ENCODE measurements at places on chromosomes 7 and 10.

GRCh38 chr10:20596065-20596755 lies 300.9 kb downstream of the NEBL start:
- peak; percentile 34 for DNase-seq

- DNase-seq = peak; percentile 92
These were observed 85.5 kb downstream of the SLC25A13 start for GRCh38 chr7:96236198-96237039.

- DNase-seq = no peak
These were observed 177.1 kb upstream of the CTBP2 start for GRCh38 chr10:125337510-125337909.

DNA sequence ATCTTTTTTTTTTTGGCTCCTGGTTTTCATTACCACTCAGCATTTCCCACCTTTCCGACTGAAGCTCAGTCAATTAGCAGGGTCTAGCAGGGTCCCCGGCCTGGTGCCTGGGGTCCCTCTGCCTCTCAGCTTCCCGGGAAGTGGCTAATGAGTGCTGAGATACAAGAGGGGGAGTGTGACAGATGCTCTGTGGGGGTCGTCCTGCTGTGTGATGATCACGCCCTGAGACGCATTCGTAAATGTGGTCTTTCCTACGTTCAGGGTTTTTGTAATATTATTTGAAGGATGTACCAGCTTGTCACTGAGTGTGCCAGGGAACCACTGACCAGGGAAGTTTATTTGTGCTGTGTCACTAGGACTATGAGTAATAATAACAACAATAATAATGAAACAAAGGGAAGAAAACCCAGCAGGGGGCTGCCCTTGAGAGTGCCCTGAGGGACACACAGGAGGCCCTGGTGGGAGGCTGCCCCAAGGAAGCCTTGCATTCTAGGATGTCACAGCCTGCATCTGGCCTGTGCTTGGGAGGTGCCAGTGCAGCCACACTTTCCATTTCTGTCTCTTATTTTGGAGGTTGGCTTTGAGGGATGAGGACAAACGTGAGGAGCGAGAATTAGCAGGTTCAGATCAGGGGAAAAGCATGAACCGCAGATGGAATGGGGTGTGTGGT lies 337.8 kb downstream of the ADARB2 start:
- no peak for DNase-seq

DNA sequence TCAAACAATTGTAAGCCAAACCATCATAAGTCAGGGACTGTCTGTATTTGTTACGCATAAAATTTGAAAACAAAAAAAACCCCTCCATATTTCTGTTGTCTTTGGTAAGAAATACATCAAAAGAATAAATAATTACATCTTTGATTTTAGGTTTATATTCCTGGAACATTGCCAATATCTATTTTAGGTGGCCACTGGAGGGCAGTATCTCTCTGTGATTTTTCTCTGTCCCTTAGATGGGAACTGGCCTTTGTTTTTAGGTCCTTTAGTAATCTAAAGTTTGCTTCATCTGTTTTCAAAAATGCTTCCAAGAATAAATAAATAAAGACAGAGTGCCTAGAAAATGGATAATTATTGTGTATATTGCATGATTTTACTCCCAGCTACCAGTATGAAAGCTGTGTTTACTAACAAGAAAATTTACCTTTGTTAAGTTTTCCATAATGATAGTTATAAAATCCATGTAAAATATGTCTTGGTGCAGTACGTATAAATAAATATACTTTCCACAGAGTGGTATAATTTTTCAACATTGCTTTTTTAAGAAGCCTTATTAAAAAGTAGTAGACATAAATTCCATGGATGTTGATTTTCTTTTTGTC lies 64.2 kb downstream of the PHYHIPL start:
- DNase-seq = peak; percentile 36

DNA sequence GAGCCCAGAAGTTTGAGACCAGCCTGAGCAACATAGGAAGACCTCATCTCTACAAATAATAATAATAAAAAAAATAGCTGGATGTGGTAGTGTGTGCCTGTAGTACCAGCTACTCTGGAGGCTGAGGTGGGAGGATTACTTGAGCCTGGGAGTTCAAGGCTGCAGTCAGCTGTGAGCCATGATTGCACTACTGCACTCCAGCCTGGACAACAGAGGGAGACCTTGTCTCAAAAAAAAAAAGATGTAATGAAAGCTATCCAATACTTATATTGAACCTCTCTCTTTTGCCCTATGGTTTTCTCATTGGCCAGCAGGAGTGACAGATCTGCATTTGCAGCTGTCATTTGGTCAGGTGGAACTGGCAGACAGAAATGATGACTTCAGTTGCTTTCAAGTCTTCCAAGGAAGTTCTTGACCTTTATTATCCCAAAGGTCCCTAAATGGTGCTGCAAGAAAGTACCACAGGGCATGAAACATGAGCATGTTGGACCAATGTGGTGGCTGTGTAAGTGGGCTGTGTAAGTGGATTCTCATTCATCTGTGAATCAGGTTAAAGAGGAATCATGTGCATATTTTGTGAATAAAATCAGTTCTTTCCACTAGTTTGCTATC lies 99.4 kb downstream of the CALD1 start:
- no peak for DNase-seq

DNA sequence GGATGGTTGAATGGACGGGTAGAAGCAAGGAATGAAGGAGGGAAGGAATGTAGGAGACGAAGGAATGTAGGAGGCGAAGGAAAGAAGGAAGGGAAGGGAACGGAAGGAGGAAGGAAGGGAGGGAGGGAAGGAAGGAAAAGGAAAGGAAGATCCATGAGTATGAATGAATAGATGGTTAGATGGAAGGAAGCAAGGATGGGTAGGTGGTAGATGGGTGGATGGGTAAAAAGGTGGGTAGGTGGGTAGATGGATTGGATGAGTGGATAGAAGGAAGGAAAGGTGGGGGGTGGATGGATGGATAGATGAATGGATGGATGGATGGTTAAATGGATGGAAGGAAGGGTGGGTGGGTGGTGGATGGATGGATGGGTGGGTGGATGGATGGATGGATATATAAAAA lies 77.4 kb downstream of the RGS10 start:
- DNase-seq = no peak

GRCh38 chr7:140607441-140607989 lies 33.1 kb downstream of the DENND2A start:
- DNase-seq = peak; percentile 46

- peak; percentile 19 for DNase-seq
These were observed 133.3 kb upstream of the NAMPT start for GRCh38 chr7:106418094-106418493.

GRCh38 chr10:42780456-42780855 lies 2.1 kb upstream of the BMS1 start:
- no peak for DNase-seq

- no peak for DNase-seq
These were observed 52.9 kb downstream of the STK32C start for GRCh38 chr10:132254841-132255240.

- no peak for DNase-seq
These were observed 74.4 kb downstream of the INPP5A start for GRCh38 chr10:132611986-132612385.

GRCh38 chr7:152424348-152425108 lies 11.3 kb downstream of the KMT2C start:
- peak; percentile 38 for DNase-seq

- no peak for DNase-seq
These were observed 678.8 kb downstream of the INHBA start for GRCh38 chr7:41024126-41024525.

- DNase-seq = peak; percentile 25
These were observed 2.0 kb downstream of the BMPR1A start for GRCh38 chr10:86758189-86759072.

DNA sequence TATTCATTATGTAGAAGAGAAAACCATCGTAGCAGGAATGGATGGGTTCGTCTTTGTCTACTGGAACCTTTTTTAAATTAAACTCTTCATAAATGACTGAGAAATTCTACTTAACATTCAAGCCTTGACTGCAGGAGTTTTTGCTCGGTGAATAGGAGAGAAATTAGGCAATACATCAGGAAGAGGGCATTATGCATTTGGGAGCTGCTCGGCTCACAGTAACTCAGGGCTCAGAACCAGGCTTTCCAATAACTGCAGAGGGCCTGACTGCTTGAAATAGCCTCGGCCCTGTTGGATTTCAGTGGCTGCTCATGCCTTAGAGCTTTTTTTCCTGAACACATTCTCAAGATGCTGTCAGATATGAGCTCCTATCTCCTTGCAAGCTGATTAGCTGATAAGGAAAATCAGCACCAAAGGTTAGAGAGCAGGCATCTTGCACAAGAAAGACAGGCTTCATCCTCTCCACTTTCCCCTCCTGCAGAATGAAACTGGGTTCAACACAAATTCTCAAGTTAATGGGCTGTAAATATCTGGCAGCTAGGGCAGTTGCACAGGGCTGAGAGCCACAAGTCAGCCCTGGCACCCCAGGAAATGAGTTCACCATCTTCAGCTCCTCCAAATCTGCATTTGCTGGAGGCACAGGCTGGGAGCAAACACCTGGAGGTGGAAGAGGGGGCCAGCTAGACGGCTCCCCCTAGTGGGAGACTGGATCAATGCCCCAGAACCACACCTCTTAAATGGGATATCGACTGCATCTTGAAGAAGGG lies 24.3 kb downstream of the TECTB start:
- peak; percentile 55 for DNase-seq

DNA sequence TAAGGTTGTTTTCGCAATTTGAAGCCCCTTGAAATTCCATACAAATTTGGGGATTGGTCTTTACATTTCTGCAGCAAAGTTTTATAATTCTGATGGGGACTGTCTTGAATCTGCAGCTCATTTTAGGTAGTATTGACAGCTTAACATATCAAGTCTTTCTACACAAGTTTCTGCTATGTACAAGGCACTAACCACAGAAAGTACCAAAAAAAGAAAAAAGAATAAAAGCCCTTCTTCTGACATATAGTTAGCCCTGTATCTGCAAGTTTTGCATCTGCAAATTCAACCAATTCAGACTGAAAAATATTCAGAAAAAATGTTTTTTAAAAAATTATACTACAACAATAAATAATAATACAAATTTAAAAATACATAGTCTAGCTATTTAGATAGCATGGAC lies 15.3 kb downstream of the POT1 start:
- DNase-seq = no peak

GRCh38 chr10:29252811-29253689 lies 35.8 kb upstream of the LYZL1 start:
- DNase-seq = peak; percentile 20

DNA sequence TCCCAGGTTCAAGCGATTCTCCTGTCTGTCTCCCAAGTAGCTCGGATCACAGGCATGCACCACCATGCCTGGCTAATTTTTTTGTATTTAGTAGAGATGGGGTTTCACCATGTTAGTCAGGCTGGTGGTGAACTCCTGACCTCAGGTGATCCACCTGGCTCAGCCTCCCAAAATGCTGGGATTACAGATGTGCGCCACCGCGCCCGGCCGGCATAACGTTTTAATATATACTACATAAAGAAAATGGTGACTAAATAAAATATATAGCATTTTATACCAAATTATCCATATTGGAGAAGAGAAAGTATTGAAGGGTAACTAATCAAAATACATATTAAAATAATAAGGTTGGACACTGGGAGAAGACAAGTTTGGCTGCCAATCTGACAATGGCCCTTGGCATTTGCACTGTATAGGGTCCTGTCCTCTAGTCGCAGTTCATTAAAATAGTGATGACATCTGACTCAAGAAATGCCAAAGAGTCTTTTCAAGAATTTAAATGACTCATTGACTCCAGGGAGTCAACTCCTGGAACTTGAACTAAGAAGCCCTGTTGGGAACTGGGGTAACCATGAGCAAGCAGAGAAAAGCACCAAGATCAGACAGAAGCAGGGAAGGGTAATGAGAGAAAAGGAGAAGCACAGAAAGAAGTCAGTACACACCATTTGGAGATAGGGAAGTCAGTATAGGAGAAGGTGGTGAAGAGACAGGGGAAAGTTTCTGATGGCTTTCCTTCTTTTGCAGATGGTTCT lies 91.1 kb downstream of the CH25H start:
- peak; percentile 92 for DNase-seq

DNA sequence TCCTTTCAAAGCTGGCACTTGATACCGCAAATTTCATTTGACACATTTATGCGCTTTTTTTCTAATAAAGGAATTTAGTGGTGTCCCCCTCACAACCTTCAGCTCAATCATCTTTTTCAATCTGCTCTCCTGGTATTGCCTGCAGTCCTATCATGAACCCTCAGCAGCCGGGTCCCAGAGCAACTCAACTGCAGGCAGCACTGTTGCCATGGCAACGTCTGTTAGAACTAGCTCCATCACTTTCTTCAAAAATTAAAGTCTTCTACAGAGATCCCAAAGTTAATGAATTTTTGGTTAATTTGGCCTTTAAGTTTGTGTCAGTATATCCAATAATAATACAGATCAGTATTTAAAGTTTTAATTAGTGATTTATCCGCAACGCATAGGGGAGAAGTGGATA lies 136.1 kb upstream of the TARP start:
- no peak for DNase-seq

DNA sequence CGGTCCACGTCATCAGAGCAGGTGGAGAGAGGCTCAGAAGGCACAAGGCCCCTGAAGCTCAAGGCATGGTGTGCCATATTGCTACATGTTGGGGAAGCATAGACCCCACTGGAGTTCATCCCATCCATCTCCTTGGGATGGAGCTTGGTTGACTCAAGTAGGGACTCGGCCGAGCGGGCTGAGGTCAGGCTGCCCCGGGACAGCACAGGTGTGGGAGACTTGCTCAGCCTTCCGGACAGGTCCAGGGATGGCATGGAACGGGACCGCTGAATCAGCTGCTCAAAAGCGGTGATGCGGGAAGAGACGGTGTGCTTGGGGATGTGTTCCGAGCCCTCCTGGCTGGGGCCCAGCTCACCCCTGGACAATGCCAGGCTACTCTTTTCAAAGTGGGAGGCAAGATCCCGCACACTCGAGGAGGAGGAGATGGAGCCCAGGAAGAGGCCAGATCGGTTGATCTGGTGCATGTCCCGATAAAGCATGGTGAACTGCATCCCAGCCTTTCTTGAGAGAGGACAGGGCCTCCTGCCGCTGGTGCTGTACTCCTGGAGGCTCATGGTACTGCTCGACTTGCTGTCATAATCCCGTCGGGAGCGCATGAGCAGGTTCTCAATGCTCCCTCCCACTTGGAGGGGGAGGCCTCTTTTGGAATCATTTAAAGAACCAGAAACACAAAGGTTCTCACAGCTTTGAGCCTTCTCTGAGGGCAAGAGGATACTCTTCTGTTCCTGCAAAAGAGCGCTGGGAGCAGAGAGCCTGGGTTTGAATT lies 65.6 kb upstream of the PDLIM1 start:
- no peak for DNase-seq

DNA sequence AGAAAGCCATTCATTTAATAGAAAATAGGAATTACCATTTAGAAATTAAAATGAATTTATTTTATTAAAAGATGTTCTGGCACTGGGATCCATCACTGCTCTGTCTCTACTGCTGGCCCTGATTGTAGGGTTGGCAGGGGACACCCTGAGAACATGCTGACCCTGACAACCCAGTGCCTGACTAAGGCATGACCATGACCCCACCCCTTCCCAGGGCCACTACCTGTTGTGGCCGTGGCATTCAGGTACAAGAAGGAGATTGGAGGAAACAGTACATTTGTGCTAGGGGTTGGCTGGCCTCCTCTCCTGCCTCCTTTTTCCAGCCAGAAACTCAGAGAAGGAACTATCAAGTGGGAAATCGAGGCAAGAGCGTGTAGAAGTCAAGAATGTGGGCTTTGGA lies 197.0 kb upstream of the ZMIZ1 start:
- no peak for DNase-seq

Measured in fibroblast of skin of right quadriceps (primary cell).